ENCODE measurements at places on chromosomes 3 and 15.

DNA sequence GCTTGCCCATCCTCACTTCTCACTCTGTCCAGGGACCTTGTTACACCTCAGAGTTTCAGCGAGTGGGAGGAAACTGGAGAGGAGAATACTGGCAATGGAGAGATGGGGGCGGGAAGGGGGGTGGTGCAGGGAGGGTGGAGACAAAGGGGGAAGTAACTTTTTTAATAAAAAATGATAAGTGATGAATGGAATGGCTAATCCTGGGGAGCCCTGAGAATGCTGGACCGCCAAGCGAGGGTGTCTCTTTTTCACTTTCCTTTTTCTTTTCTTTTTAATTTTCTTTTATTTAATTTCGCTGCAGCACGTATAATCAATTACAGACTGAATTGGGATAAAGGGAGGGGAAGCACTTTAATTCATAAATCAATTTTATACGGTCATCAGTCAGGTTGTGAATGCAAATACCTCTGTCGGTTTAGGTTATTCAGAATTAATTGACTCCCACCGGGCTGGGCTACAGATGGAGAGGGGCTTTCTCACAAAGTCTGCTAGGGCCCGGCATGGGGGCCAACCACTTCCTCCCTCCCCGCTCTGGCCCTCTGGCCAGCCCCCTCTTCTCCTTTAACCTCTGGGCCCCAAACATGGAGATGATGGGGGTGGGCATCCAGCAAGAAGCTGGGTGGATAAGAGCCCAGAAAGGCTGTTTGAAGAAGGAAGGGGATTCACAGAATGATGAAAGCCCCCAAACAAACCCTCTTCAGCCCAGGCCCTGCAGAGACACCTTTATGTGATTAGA is 106.8 kb upstream of the BOC start:
- no peak for DNase-seq

DNA sequence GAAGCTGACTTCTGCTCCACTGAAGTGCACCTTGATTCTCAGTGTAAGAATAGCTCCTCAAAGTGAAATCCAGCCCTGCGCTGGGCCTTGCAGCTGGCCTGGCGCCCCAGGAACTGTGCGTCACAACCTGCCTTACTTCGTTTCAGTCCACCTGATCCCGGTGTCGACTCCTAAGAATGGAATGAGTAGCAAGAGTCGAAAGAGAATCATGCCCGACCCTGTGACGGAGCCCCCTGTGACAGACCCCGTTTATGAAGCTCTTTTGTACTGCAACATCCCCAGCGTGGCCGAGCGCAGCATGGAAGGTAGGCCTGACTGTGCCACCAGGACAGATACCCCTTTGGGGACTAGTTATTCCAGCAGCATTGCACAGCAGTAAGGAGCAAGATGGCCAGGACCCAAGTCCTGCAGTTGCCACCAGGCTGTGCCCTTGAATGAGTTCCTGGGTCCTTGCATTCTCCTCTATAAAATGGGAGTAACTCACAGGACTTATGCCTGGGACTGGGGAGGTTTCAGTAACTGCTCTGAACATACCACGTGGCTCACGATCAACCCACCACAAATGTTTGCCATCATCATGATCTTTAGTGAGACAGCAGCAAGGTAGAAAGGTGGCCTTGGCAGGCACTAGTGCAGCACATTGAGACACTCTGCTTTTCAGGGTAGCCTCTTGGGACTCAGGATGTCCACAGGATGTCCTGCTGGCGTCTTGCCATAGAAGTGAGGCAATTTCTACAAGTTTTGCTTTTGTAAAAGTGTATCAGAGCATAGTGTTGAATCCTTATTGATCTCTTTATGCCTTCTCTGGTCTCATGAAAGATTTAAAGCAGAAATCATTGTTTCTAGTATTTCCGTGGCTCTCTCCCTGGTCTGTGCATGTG is 46.8 kb downstream of the PXYLP1 start:
- no peak for DNase-seq

GRCh38 chr3:156918746-156919145 is 92.6 kb downstream of the LEKR1 start:
- no peak for DNase-seq

DNA sequence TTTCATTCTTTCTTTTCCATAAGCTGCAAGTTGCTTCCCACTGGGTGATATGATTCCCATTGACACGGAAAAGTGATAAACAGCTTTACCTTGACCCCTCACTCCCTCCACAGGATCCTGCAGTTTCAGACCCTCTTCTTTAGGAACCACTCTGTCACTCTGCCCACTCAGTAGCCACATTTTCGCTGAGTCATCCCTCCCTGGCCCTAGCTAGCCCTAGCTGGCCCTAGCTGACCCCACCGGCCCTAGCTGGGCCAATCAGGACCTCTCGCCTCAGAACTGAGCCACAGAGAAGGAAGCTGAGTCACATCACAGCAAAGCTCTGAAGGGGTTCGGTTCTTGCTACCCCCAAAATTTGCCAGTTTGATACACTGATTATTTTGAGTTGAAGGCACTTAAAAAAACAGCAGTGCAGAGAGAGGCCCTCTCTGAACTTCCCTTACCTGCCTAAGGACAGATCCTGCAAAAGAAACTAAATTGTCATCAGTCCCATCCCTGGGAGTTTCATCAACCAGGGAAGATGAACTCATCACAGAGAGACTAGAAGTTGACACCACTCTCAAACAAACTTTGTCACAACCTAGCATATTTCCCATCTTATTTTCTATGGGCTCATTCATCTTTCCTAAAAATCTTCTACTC is 233.5 kb upstream of the PROK2 start:
- no peak for DNase-seq

DNA sequence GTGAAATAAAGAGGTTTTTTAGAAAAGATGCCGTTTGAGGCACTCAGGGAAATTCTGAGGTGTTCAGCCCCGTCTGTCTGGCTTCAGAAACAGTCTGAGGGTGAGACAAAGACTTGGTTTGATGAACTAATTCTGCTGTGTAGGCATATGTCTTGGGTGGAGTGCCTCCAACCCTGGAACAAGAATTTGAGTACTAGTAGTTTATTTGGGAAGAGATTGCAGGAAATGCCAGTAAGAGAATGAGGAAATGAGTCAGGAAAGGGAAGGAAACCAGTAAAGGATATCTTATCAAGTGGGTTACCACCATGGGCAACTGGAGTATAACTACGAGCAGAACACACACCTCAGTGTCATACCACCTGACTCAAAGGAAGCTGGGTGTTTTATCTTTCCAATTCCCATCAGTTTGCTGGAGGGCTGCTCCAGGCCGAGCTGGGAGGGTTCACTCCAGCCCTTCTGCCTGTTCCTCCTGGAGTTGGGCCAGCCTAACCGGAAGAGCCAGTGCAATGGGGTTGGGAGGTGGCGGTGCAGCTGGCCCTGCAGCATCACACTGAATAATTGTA is 75.3 kb downstream of the TGFBR2 start:
- DNase-seq, result peak; percentile 39

GRCh38 chr3:195522254-195523023 is 20.7 kb downstream of the PPP1R2 start:
- DNase-seq, result peak; percentile 42

GRCh38 chr3:52302426-52303145 is 13.5 kb upstream of the DNAH1 start:
- no peak for DNase-seq

GRCh38 chr3:62188681-62189375 is 184.5 kb downstream of the FEZF2 start:
- peak; percentile 80 for DNase-seq

DNA sequence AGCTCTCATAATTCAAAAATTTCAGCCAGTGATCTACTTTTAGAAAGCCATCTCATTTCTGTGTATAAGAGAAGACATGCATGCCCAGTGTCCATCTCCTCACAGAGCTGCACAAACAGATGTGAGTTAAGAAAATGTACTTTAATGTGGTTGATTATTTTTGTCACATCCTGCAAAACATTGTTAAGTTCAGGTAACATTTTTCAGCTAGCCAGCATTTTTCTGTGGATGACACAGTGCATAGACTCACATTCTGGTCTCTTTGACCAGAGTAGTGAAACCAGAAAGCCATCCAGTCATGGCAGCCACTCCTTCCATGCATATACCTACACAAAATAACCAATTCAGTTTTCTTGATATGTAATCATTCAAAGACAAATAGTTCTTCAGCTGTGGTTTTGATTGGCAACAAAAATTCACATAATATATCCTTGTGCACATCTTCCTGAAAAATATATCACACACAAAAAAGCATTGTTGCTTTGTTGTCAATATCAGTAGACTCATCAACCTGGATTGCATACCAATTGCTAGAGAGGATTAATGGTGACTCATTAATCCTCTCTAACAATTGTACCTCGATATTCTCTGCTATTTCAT is 2.1 kb upstream of the PLSCR1 start:
- DNase-seq, result no peak
